ENCODE measurements at places on chromosomes 6 and 20.
A peak's percentile ranks its signal among the peaks of the same experiment; 100 is the strongest.

GRCh38 chr6:123529843-123530242 lies 106.9 kb downstream of the TRDN start:
- H3K36me3 ChIP-seq, result no peaks in the 10 kb centered on the region
- no peaks in the 10 kb centered on the region for H3K27me3 ChIP-seq
- no peak overlapping the region for H3K27ac ChIP-seq

- H3K4me3 ChIP-seq, result no peak overlapping the region
- no peaks in the 10 kb centered on the region for H3K27me3 ChIP-seq
- no peaks in the 10 kb centered on the region for H3K36me3 ChIP-seq
- no peak overlapping the region for H3K27ac ChIP-seq
Measured at GRCh38 chr6:87714093-87714842, 12.2 kb upstream of the AKIRIN2 start.

DNA sequence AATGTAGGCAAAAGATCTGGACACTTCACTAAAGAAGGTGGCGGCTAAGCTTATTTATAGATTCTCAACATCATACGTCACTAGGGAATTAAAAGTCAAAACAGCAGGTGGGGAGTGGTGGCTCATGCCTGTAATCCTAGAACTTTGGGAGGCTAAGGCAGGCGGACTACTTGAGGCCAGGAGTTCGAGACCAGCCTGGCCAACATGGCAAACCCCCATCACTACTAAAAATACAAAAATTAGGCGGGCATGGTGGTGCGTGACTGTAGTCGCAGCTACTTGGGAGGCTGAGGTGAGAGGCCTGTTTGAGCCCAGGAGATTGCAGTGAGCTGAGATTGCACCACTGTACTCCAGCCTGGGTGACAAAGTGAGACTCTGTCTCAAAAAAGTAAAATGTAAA lies 74.6 kb downstream of the GPX5 start:
- DNase-seq, result no peak
- peaks cover 19% of the 10 kb centered on the region for H3K27me3 ChIP-seq
- no peak overlapping the region for H3K4me3 ChIP-seq
- no peaks in the 10 kb centered on the region for H3K4me1 ChIP-seq
- H3K27ac ChIP-seq, result no peak overlapping the region

DNA sequence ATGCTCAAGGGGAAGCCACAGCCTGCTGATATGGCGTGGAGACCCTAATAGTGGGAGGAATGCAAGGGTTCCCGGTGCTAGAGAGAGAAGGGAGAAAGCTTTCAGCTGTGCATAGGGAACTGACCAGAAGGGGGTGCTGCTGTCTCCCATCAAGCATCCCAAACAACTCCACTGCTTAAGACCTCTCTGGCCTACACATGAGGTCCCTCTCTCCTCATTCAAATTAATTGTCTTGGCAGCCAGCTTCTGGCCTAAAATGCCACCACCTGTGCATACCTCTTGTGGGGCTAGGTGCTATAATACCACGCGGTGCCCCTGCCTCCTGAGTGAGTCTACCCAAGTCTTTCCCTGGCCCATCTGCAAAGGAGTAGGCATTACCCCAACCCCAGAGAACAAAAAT lies 14.5 kb downstream of the ADISSP start:
- H3K27ac ChIP-seq, result no peak overlapping the region
- H3K4me3 ChIP-seq, result no peak overlapping the region
- H3K4me1 ChIP-seq, result peaks cover 29% of the 10 kb centered on the region
- peaks cover 19% of the 10 kb centered on the region for H3K36me3 ChIP-seq

- DNase-seq, result no peak
- H3K27me3 ChIP-seq, result no peaks in the 10 kb centered on the region
- H3K36me3 ChIP-seq, result no peaks in the 10 kb centered on the region
- peaks cover 12% of the 10 kb centered on the region for H3K4me1 ChIP-seq
Measured at GRCh38 chr6:160362556-160362955, 14.4 kb downstream of the SLC22A3 start.

DNA sequence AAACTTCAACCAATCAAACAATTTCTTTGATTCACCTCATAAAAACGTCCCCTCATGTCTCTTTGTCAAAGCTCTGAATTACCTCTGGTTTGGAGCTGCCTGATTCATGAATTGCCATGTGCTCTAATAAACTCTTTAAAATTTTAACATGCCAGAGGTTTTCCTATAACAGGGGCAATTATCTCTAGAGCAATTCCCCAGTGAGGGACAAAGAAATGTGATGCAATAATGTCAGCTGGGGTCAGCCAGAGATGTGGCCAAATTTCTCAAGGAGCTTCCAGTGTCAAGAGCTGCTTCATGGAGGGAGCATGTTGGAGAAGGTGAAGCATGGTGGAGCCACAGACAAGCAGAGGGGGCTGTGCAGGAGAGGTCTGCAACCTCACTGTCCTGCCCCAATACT lies 38.7 kb upstream of the RFPL4B start:
- no peaks in the 10 kb centered on the region for H3K27me3 ChIP-seq
- peaks cover 4% of the 10 kb centered on the region for H3K4me1 ChIP-seq
- no peak overlapping the region for H3K4me3 ChIP-seq
- no peak overlapping the region for H3K27ac ChIP-seq
- DNase-seq, result no peak
- H3K36me3 ChIP-seq, result no peaks in the 10 kb centered on the region

GRCh38 chr20:57398231-57398821 lies 7.1 kb downstream of the RBM38 start:
- H3K27ac ChIP-seq, result peak overlapping the region; percentile 62
- peaks cover 62% of the 10 kb centered on the region for H3K4me1 ChIP-seq
- no peaks in the 10 kb centered on the region for H3K27me3 ChIP-seq

GRCh38 chr6:41567684-41568083 lies 21.5 kb downstream of the FOXP4 start:
- peaks cover 22% of the 10 kb centered on the region for H3K4me1 ChIP-seq
- peak overlapping the region; percentile 64 for H3K27ac ChIP-seq

GRCh38 chr20:59144179-59144830 lies 19.3 kb upstream of the ZNF831 start:
- no peak for DNase-seq
- H3K4me3 ChIP-seq, result no peak overlapping the region
- H3K27me3 ChIP-seq, result no peaks in the 10 kb centered on the region
- H3K27ac ChIP-seq, result no peak overlapping the region
- H3K4me1 ChIP-seq, result peaks cover 9% of the 10 kb centered on the region
